CD4-positive, alpha-beta T cell treated with Interleukin-12 subunit alpha and Interleukin-12 subunit beta, for 1 hour (primary cell): ENCODE measurements at places on chromosomes 12 and 14.

GRCh38 chr12:9782547-9783382, 22.1 kb upstream of the CD69 start:
- DNase-seq, result no peak

DNA sequence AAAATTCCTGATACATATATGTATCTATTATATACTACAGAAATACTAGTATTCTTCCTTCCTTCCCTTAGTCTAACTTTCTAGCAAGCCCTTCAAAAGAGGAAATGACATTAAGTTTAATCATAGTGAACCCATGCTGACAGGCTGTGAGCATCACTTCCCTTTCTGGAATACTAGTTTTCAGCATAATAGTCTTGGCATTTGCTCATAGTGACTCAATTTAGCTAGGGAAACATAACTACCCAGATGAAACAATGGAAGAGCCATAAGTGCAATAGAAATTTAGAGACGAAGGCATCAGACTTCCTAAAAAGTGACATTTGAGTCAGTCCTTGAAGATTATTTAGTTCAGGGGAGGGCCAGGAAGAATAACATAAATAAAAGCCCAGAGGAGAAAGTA, 184.5 kb upstream of the CRY1 start:
- no peak for DNase-seq

- peak; percentile 2 for DNase-seq
Measured at GRCh38 chr12:91687052-91688017, 458.3 kb downstream of the BTG1 start.

- peak; percentile 99 for DNase-seq
Measured at GRCh38 chr14:75002392-75003249, at the start of gene EIF2B2. Gene EIF2B2, plus strand, starts transcription at chr14:75002921. Its CDS starts 70 bp downstream, at chr14:75002991.

DNA sequence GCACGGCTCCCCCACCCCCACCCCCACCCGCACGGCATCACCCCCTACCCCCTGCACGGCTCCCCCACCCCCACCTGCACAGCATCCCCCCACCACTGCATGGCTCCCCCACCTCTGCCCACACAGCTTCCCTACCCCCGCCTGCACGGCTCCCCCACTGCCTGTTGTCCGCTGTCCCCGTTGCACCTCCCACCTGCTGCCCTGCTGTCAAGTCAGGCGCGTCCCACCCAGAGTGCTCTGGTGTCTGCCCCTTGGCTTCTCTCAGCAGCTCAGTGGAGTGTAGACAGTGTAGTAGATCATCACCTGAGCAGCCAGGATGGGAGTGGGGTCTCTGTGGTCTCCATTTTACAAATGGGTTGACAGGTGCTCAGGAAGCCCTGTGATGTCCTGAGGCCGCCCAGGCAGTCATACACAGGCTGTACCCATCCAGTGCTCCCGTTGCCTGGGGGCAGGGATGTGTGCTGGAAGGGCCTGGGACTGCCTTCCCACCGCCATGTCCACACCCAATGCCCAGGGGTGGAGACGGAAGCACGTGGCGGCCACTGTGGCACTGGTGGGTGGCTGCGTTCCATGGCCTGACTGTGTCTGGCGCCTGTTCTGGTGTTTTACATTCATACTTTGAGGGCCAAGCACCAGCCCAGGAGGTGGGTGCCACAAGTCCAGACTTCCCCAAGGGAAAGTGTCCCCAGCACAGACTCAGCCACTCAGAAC, 32.5 kb downstream of the PACS2 start:
- DNase-seq, result no peak

GRCh38 chr14:71773898-71774481, 158.2 kb upstream of the RGS6 start:
- no peak for DNase-seq

- DNase-seq, result no peak
Measured at GRCh38 chr14:65495196-65495595, 82.7 kb downstream of the FUT8 start.

GRCh38 chr14:93481758-93482157, 51.0 kb downstream of the UNC79 start:
- no peak for DNase-seq

DNA sequence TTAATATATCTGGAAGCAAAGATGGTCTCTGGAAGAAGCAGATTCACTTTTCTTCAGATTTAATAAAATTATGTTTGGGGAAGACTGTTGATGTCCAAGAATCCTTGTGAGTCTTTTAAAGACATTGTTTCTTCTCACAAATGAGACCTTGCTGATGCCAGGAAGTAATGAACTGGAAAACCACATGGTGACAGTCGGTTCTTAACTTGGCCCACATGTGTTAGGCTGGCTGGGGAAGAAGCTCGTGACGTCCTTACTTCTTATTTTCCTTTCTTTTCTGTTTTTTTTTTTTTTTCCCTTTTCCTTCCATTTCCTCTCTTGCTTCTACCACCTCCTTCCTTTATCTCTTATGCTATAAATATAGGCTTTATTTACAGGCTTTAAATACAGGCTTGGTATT, 950.2 kb downstream of the BCL11B start:
- no peak for DNase-seq
